Naive thymus-derived CD8-positive, alpha-beta T cell (primary cell): ENCODE measurements at places on chromosomes 16 and 17. TPM values are rescaled to one million over a fixed set of nuclear protein-coding genes. Genes with fewer than 3 reads are reported as not detected.

DNA sequence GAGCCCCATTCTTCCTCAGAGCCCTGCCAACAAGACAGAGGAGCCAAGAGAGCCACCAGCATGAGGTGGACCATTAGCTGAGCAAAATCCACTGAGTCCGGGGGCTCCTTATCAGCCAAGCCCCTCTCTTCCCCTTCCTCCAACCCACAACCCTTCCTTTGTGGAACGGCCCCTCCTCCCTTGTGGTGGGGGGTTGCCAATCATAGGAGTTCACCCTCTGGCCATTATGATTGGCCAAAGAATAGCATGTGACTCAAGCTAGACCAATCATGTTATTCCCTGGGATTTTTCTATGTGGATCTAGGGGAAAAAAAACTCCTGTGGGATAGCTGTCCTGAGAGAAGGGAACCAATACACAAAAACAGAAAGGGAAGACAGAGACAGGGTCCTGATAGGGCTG, 120.5 kb downstream of the C16orf95 start:
- no peak for DNase-seq

GRCh38 chr16:57485916-57486857, at the start of gene DOK4:
DOK4 (minus strand) TSS chr16:57486493; CDS start chr16:57479507, 6,986 bp downstream.
- DNase-seq: peak; percentile 57

DNA sequence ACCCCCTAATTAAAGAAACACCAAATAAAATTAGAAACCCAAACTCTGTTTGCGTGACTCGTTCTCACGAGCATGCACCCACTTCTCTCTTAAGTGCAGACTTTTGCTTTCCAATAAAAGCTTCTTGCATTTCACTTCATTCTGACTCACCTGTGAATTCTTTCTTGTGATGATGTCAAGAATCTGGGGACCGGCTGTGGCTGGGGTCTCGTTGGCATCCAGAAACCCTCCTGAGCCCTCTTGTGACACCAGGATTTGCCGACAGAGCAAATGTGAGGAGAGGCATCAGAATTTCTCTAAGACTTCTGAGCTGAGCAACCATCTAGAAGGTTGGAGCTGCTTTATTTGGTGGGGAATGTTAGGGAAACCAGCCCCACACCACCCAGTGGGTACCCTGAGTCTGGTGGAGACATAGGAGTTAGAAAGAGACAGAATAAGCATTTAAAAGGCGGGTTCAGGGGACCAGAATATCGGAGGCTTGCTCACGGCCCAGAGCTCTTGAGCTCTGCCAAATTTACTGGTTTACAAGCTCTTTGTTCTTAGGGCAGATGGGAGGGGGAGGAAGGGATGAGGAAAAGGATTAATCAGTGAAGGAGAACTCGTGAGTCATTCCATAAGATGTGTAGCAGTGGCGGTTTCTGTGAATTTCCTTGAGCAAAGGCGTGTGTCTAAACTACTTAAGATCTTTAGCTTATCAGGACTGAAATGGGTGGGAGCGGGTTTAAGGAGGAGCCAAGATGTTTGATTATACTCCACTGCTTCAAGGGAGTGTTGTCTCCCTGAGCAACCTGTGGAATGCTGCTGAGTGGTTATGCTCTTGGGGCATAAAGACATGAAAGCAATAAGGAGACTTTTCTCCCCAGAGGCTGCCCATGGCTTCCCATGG, 24.2 kb upstream of the TMC5 start:
- DNase-seq: no peak

GRCh38 chr17:606508-607250, 108.0 kb downstream of the VPS53 start:
- DNase-seq: no peak

- peak; percentile 67 for DNase-seq
Measured at GRCh38 chr16:85898521-85899442, at the start of gene IRF8. IRF8 (plus strand) TSS chr16:85899162; CDS start chr16:85903016, 3,854 bp downstream.

DNA sequence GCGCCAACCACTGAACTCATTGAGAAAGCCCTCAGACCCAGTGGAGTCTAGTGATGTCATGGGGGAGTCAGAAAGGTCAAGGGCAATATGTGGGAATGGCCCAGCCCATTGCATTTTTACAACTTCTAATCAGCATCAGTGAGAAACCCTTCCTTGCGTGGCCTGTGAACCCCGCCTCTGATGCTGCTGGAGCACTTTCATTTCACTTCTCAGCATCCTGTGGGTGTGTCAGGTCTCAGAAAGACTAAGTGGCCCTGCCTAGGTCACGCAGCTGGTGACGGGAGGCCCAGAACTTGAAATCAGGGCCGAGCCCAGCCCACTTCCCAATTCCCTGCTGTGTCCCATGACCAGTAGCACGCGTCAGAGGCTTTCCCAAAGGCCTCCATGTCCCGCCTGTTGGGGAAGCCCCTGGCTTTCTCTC, 6.1 kb downstream of the DNAI2 start:
- DNase-seq: no peak

DNA sequence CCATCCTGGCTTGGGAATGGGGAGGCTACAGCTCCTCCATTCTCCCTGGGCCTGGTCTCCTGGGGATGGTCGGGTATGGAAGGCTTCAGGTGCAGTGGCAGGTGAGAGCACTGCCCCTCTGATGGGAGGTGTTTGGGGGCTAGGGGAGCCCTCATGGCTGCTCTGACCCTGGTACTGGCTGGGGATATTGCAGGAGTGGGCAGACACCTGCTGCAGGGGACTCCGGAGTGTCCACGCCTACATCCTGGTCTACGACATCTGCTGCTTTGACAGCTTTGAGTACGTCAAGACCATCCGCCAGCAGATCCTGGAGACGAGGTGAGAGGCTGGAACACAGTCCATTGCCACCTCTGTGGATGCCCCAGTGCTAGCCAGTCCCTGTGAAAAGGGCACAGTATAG, 8.8 kb downstream of the RASL10B start:
- DNase-seq: no peak

- DNase-seq: no peak
Measured at GRCh38 chr17:72862276-72862999, 230.1 kb downstream of the SLC39A11 start.

DNA sequence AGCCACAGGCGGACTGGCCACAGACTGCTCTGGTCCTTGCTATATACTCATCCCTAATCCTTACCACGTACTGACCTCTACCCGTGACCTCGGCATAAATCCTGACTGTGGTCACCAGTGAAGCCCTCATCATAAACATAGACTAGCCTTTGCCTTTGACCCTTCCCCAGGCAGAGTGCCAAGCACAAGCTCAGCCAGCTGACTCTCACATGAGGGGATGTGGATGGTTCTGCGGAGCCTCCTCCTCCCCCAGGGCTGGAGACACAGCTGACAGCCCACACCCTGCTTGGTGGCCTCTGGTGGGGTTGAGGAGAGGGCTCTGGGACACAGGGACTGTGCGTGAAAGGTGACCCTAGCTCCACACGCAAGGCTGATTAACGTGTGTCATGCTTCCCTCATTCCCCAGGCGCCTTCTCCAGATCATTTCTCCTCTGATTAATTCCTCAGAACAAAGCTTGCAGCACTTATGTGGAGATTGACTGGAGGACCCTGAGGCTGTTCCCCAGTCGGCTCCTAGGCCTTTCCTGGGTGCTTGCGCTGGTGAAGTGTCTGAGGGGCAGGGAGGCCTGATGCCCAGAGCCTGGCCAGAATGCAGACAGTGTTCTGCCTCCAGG, 241.5 kb upstream of the NLRP1 start:
- DNase-seq: no peak

- no peak for DNase-seq
Measured at GRCh38 chr16:10994571-10994970, 50.2 kb downstream of the CLEC16A start.

RASL10B gene
- 0.06 TPM for polyA plus RNA-seq

HAS3 gene
- 0.11 TPM for polyA plus RNA-seq

ZSCAN10 gene
- not detected for polyA plus RNA-seq

DNAH3 gene
- not detected for polyA plus RNA-seq

PIGS gene
- 42.0 TPM for polyA plus RNA-seq

ZG16 gene
- not detected for polyA plus RNA-seq

SP6 gene
- 0.13 TPM for polyA plus RNA-seq

CFAP97D1 gene
- not detected for polyA plus RNA-seq
